ENCODE measurements at places on chromosomes 16 and 17. TPM values are rescaled to one million over a fixed set of nuclear protein-coding genes. Genes with fewer than 3 reads are reported as not detected.

The IL17C gene
- not detected for total RNA-seq

The KRT31 gene
- not detected for total RNA-seq

The INCA1 gene
- 0.69 TPM for total RNA-seq

The TBC1D26 gene
- total RNA-seq, result not detected

The MT3 gene
- not detected for total RNA-seq

The GUCY2D gene
- not detected for total RNA-seq

The NGFR gene
- not detected for total RNA-seq

DNA sequence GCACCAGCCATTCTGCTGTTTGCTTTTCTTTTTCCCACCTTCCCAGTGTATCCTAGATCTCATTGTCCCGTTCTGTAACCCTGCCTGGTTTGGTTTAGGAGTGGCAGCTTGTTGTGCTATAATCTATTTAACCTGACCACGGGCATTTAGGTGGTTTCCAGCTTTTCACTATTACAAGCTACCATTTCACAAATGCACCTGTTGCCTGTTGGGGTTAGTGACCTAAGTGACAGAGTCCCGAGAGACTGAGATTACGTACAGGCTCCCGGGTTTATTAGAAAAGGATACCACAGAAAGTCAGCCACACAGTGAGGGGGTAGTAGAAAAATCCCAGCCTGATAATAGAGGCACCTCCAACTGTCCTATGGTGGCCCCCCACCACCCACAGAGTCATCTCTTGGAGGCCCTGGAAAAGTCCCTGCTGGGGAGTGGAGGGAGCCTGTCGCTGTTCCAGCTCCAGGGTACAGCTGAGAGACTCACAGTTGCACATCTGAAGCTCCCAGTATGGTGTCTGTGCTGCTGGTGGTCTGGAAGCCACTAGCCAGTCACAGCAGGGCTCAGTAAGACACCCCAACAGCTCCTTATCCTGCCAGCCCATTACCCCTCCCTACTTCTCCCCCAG, 21.2 kb downstream of the CLEC16A start:
- no peak for DNase-seq

DNA sequence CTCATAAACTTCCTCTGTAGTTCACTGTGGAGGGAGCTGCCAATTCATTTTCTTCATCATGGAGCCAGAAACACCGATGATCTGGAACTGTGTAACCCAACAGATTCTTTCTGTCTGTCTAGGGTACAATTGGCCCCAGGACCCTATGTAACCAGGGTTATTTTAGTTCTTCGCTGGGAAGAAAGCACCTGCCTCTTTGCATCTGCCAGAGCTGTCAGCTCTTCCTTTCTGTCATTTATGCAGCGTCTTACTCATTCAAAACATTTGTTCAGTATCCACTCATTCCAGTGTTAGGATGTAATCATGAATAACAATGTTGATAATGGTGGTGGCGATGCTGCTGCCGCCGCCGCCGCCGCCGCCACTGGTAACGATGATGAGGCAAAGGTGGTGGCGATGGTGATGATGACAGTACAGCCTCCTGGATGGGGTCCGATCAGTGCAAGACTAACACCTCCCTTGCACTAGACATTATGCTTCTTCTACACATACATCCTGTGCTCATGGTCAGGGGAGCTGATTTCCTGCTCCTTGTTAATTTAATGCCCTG, 46.1 kb downstream of the IRX5 start:
- DNase-seq, result no peak

DNA sequence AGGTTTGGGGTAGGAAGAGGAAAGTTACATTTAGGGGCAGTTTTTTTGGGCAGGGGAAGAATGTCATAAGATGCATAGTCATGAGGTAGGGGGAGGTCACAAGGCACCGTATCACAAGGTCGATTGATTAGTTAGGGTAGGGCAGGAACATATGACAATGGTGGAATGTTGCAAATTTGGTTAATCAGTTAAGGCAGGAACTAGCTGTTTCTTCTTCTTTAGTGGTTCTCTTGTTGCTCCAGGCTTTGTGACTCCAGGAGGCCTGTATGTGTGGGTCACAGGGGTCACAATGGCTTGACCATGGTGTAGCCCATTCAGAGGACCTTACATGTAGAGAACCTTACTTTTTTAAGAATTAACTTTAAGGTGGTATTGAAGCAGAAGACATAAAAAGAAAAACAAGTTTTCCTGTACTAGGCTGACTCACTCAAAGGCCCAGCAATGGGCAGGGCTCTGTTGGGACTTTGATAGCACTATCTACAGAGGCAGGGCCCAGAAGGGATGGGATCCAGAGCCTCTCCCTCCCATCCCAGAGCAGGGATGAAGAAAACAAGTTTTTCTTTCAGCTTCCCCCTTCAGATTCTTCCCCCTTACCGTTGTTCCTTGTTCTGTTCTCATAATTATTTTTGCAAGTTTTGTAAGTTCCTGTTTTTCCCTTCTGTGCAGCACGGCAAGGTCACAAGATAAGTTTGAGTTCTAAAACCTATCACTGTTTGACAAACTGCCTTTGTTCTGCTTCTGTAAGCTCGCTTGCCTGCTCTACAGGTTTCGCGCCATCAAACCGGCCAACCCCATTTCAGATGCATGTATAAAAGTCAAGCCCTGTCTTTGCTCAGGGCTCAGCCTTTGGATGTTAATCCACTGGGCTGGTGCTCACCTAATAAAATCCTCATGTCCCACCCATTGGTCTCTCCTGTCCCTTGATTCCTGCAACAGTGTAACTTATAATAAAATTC, 45.8 kb upstream of the ATF7IP2 start:
- no peak for DNase-seq

- peak; percentile 91 for DNase-seq
Measured at GRCh38 chr17:68981288-68981687, 26.1 kb upstream of the ABCA8 start.

DNA sequence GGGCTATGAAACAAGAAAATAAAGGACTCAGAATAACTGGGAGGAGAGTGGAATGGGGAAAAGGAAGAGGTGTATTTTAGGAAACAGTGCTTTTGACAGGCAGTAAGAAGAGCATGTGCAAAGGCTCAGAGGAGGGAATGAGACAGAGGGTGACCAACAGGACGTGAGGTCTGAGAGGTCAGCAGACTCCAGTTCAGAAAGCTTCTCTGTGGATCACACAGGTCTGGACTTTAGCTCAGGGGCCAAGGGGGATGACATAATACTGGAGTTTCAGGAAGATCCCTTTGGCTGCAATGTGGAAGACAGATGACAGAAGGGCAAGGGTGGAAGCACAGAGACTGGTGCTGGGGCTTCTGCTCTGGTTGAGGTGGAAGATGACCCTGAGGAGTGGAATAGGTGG, 489.9 kb upstream of the CDH5 start:
- no peak for DNase-seq

DNA sequence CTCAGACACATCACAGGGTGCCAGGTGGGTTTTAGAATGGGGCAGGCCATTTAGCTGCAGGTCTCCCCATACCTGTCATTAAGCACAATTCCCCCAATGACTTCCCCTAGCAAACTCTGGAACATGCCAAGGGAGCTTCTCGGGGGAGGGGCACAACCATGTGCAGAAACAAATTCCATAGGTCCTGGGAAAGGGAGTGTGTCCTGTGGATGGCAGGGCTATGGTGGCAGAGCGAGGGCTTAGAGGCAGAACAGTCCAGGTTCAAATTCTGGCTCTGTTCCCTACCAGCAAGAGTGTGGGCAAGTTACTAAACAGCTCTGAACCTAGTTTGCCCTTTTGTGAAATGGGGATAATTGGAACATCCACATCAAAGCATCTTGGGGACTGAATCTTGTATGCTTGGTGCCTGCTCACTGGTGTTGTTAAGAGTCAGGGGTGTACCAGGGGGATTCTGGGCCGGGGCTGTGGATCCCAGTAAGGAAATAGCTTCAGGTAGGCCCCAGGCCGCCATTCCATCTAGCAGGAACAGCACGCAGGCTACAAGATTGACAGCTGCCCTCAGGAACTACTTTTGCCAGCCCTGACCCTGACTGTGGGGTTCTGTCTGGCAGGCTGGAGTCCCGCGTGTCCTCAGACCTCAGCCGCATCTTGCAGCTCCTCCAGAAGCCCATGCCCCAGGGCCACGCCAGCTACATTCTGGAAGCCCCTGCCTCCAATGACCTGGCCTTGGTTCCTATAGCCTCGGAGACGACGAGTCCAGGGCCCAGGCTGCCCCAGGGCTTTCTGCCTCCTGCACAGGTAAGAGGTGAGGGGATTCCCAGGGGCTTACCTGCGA, 5.6 kb upstream of the DCAF7 start:
- no peak for DNase-seq

DNA sequence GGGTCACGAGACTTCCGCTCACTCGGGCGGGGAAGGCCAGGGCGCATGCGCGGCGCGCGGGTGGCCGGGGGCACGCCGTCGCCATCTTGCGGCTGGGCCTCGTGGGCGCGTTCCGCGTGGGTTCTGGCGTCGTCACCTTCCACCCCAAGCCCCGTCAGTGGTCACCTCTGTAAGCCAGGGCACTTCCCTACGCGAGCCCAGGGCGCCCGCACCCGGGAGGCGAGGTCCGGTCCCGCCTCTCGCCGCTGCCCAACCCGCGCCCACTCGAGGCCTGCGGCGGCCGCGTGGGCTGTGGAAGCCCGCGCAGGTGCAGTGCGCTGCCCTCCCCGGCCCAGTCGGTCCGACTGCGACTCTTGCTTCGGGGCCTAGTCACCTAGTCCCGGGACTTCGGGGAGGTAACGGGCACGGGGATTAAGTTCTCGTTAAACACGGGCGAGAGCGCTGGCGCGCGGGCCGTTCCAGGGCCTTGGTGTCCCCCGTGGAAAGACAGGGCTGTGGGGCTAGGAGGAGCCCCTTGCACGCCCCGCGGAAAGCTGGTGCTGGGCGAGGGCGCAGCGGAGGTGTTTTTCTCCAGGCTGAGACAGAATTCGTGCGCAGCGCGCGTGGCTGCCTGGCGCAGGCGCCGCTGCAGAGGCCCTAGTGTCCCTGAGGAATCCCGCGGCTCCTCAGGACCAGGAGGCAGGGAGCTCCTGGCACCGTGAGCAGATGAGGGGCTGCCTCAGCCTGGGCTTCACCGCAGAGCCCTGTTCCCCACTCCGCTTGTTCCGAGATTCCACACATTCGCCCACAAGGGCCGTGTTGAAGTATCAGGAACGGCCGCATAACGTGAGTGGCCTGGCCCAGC, 472 bp upstream of the ARHGDIA start:
- DNase-seq, result peak; percentile 42

DNA sequence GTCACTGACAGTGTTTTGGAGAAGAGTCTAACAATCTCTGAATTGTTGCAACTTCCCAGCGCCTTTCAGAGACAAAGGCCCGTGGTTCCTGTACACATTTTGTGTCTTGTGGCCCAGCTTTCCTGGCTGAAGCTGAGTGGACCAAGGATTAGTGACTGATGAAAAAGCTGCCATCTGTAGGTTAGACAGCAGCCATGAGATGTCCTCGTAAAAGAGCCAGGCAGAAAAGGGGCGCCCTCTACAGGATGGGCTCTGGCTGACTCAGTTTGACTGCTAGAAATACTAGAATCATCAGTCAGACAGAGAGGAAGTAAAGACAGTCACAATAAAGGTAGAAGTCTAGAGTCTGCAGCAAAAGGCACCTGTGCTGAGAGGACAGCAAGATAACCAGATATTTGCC, 26.5 kb upstream of the NF1 start:
- DNase-seq, result no peak

DNA sequence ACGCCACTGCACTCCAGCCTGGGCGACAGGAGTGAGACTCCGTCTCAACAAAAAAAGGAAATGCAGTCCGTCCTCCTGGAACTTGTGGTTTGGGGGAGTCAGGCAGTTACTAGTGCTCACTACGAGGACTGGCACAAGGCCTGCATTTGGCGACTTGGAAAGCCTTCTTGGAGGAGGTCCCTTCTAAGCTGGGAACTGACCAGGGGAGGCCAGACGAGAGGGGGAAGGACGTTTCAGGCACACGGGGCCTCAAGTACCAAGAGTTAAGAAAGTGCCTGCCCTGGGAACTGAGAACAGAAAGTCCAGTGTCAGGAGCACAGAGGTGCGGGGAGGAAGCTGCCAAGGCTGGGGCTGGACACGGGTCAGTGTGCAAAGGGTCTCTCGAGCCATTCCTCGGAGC, 89.9 kb downstream of the ABR start:
- DNase-seq, result peak; percentile 33

DNA sequence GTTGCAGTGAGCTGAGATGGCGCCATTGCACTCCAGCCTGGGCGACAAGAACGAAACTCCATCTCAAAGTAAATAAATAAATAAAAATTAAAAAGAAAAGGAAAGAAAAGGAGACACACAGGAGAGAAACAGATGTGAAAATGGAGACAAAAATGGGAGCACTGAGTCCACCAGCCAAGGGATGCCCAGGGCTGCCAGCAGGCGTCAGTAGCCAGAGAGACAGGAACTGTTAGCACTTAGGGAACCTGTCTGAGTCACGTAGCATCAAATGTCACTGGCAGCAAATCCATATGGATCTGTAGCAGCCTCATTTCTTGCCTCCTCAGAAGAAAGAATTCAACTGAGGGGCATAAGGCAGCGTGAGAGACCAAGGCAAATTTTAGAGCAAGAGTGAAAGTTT, 79.7 kb downstream of the CYLD start:
- no peak for DNase-seq

GRCh38 chr17:74960570-74961342, 11.8 kb downstream of the HID1 start:
- DNase-seq, result peak; percentile 36

GRCh38 chr17:16377941-16378341, 3.0 kb upstream of the UBB start:
- peak; percentile 59 for DNase-seq

DNA sequence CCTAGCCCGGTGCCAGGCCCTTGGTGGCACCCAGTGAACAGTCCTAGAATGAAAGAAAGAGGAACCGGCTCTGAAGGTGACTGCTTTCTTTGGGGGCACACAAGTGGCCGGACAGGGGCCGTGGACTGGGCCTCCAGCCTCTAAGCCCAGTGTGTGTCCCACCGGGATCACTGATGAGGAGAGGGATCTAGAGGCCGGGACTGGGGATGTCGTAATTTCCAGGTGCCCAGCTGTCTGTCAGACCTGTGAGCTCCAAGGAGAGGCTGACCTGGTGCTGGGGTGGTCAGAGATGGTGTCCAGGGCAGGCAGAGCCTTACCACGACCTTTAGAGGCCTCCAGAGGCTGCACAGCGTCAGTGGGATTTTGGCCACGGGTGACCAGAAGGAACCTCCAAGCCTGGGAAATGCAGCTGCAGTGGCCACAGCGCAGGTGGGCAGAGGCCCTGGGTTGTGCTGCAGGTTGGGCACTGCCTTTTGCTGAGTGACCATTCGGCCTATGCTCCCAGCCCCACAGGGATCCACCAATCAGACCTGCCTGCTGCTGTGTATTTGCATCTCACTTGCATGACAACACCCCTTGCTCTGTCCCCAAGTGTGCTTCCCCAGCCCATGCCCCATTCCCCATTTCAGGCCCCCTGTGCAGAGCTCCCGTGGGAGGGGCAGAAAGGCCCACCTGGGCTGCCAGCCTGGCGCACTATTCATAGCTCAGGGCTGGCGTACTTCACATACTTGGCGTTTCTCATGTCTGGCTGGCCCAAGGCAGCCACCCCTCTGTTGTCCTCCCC, 12.5 kb downstream of the ARHGAP23 start:
- DNase-seq, result no peak

DNA sequence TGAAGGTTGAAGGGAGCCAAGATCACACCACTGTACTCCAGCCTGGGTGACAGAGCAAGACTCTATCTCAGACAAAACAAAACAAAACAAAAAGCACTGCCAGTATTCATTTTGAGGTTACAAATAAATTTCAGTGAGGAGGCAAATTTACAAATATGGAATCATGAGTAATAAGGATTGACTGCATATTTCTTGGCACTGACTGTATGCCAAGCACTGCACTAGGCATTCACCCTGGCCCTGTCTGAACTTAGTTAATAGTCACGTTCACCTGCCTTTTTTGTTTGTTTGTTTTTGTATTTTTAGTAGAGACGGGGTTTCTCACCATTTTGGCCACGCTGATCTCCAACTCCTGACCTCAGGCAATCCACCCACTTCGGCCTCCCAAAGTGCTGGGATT, 5.1 kb downstream of the LDAF1 start:
- DNase-seq, result no peak

GRCh38 chr17:77349976-77350830, 209.4 kb downstream of the SEC14L1 start:
- no peak for DNase-seq

Measured in renal cortical epithelial cell (primary cell).